Activated CD8-positive, alpha-beta memory T cell treated with anti-CD3 and anti-CD28 coated beads for 1 hour (primary cell): ENCODE measurements at places on chromosomes 1 and 21.

DNA sequence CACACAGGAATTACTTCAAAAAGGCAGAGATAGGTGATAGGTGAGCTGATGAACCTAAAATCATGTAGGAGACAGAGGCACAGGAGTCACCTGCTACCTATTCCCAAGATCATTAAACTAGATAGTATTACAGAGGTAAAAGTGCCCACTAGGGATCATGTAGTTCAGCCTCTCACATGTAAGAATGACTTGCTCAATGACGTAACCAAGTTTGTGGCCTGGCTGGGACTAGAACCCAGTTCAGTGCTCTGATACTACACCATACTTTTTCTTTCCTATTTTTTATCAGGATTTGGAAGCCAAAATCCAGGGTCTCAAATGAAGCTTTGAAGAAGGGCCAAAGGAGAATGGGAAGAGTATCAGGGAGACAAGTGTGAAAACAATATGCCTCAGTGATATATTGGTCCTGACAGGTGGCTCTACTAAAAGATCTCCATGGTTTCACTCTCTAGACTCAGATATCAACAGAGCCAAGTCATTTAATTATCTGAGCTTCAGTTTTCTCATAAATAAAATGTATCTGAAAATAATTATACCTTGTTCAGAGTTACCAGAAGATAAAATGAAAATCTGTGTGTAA lies 87.3 kb upstream of the SLFNL1 start:
- no peak for DNase-seq

DNA sequence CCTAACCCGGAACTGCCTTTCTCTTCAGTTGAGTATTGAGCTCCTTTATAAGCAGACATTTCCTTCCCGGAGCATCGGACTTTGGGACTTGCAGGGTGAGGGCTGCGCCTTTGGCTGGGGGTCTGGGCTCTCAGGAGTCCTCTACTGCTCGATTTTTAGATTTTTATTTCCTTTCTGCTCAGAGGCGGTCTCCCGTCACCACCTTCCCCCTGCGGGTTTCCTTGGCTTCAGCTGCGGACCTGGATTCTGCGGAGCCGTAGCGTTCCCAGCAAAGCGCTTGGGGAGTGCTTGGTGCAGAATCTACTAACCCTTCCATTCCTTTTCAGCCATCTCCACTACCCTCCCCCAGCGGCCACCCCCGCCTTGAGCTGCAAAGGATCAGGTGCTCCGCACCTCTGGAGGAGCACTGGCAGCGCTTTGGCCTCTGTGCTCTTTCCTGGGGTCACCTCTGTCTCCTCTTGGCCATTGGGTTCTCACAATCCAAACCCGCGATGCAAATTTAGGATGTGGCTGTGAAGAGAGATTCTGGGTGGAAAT lies 3.7 kb downstream of the OLIG2 start:
- DNase-seq, result no peak

DNA sequence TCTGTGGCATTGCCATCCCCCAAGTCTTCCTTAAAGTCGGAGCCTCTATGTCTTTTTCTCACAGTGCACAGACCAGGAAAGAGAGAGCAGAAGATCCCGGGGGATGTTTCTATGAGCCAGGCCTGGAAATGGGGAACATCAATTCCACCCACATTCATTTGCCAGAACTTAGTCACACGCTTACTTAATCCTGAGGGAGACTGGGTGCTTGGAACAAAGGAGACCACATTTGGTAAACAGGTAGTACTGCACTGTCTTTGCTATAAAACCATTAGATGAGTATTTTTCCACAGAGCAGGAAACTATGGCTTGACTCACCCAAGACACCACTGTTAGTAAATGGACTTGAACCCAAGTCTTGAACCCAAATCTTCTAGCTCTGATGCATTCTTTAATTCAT lies 60.7 kb upstream of the CTTNBP2NL start:
- DNase-seq, result no peak

DNA sequence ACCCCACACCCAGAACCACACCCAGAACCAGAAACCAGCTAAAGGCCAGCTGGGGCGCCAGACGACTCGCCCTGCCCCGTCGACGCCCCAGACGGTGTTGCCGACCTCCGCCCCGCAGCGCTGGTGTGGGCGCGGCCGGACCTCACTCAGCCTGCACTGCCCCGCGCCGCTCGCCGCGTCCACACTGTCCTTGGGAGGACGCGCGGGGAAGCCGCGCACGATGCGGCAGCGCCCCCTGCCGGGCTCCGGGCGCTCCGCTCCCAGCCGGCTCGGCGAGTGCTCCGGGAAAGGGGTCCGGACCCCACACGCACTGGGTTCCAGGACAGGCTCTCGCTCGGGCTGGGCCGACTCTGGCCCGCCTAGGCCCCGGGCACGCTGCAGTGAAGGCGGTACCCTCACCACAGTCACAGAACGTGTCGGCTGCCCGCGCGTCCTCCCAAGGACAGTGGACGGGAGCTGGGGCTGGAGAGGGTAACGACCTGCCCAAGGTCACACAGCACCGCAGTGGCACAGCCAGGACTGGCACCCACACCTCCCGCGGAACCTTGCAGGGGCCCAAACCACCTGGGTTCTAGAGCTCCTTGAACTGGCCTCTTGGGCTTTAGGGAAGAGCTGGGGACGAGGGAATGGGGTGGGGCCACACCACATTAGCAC lies 90.2 kb downstream of the DMRTA2 start:
- no peak for DNase-seq

- no peak for DNase-seq
These were observed 127.2 kb downstream of the EVI5 start for GRCh38 chr1:92657701-92658100.

DNA sequence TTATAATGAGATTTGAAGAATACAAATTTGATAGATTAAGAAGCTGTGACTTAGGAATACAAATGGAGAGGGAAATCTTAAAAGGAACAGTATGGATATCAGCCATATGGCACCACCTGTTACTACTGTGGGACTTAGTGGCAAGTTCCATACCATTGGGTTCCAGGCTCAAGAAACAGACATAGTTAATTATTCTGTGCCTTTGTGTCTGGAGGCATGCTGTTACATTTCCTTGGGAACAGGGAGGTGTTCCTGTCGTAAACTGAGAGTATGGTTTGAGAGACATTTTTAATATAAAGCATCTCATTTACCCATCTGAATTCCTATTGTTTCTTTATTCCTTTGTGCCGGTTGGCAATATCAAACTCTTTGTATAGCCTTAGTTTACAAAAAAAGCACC lies 15.2 kb downstream of the PLA2G4A start:
- DNase-seq, result no peak

- no peak for DNase-seq
These were observed 19.8 kb downstream of the SELP start for GRCh38 chr1:169610108-169610507.

GRCh38 chr1:18107369-18108298 lies at the start of gene IGSF21:
Gene IGSF21, plus strand, starts transcription at chr1:18107798. Its CDS starts 331 bp downstream, at chr1:18108129.
- no peak for DNase-seq

DNA sequence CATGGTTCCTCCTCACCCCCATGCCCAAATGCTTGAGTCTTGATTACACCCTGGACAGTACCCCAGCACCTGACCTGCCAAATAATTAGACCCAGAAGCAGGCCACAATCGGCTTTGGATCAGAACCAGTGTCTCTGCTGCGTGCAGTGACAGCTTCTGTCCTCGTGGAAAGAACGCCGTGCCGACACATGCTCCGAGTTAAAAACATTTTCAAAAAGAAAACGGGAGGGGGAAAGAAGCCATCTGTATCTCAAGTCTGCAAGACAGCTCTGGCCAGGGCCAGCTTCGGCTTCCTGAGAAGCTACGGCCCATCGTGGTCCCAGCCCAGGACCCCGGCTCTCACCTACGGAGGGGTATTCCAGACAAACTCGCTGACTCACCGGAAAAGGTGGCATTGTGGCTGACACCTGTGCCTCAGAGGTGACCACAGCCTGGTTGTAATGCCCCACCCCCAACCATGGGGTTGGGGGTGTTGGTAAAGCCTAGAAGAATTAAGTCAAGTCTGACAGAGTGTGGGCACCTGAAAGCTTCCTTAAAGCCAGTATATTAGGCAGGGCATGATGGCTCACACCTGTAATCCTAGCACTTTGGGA lies 25.8 kb downstream of the SSBP3 start:
- no peak for DNase-seq

DNA sequence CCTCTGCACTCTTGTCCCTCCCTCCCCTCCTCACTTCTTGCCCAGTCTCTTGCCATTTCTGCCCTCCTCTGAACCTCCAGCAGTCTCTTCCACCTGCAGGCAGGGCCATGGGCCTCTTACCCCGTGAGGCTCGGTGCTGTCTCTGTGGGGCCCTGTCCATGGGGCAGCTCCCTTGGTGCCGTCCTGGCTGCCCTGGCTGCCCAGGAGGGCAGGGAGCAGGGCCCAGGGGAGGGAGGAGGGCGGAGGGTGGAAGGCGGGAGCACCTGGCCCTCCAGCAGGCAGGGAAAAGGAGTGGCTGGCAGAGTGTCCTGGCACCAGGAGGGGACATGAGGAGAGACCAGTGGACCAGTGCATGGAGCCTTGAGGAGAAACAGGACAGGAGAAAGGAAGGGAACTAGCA lies at the start of gene RORC:
TSS of gene RORC (minus strand) at position 198 of the 400 bp plus-strand sequence. CDS start at position 160, 38 bp downstream.
- DNase-seq, result no peak

GRCh38 chr1:195275710-195276109 lies 1332.5 kb downstream of the KCNT2 start:
- no peak for DNase-seq
